ENCODE measurements at places on chromosomes 1 and 21.

DNA sequence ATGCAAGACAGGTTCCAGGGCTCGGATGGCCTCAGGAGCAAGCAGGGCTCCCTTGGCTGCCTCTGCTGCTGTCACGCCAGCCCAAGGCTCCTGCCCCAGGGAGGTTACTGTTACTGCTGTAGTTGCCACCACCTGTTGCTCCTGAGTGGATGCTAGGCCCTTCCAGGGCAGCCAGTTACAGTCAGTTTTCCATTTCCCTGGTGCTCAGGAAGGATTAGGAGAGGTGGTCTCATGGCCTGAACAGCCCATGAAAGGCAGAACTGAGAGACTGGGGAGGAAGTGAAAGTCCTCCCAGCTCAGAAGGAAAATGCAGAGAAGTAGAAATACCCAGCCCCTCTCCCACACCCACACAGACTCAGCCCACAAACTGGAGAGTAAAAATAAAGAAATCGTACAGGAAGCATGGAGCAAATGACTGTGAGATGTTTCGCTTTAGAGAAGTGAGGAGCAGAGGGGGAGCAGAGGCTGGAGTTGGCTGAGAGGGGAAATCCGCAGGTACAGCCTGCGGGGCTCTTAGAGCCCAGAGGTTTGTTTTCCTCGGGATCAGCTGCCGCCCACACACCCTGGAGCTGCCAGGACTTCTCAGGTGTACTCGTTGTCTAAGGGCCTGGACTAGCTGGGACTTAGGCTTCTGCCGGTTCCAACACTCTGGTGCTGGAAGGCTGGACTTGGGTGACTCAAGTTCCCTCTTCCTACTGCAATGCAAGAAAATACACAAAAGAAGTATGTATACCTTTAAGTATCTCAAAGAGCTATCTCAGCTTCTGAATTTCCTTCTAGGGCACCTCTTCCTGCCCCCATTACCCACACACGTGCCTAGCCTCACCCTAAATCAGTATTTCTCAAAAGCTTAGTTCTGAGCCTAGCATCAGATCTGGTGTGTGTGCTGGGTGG lies 2.3 kb downstream of the IL6R start:
- peak; percentile 45 for DNase-seq

DNA sequence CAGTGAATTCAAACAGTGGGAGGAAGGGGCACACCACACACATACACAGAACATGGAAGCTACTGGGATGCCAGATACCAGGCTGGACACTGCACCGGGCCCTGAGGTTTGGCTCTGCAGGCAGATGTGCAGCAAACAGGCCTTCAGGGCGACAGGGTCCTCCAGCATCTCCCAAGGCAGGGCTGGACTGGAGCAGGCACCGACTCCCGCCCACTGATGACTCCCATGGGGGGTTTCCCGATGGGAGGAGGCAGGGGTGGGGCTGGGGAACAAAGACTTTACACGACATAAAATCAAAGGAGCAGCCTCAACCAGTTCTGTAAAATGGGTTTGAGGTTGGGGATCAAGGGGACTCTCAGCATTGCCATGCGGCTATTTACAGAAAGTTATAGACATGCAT lies 118.1 kb downstream of the SYT2 start:
- no peak for DNase-seq

GRCh38 chr1:8197493-8198282 lies 120.2 kb upstream of the SLC45A1 start:
- DNase-seq: no peak

GRCh38 chr1:203284411-203285123 lies 20.8 kb upstream of the BTG2 start:
- DNase-seq: no peak

- no peak for DNase-seq
Observed at GRCh38 chr1:20716232-20716631, 1.6 kb downstream of the KIF17 start.

DNA sequence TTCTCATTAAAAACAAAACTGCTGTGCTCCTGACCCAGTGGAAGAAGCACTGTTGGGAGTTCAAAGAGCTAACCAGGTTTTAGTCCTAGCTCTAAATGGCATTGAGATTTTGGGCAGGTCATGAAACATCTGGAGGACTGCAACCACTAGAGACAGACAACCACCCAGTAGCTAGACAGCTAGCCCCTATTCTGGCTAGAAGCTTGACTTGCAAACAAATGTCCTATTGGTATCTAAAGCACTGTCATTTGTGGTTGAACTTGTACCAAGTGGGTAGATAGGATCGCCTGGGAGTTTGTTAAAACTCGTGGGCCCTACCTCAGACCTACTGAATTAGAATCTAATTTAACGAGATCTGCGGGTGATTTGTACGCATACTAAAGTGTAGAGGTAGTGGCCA lies 6.9 kb downstream of the RPL11 start:
- DNase-seq: no peak

DNA sequence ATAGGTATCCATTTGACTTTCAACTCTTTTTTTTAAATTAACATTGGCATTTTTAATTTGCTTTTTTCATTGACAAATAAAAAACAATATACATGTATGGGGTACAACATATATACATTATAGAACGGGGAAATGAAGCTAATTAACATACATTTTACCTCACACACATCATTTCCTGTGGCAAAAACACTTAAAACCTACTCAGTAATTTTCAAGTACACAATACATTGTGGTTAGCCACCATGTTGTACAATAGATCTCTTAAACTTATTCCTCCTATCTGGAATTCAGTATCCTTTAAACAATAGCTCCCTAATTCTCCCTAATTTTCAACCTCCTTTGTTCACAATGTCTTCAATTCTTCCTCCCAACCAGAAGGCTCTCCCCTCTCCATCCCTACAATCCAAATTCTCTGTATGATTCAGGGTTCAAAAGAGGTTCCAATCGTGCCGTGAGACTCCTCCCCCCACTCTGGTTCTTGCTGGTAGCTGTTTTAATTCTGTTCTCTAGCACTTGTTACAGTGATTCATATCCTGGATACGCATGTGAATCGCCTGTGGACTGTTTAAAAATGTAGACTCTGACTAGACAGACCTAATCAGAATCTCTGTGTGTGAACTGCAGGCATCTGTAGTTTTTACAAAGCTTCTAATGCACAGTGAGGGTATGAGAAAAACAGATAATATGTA lies 87.6 kb upstream of the DUSP10 start:
- DNase-seq: no peak

DNA sequence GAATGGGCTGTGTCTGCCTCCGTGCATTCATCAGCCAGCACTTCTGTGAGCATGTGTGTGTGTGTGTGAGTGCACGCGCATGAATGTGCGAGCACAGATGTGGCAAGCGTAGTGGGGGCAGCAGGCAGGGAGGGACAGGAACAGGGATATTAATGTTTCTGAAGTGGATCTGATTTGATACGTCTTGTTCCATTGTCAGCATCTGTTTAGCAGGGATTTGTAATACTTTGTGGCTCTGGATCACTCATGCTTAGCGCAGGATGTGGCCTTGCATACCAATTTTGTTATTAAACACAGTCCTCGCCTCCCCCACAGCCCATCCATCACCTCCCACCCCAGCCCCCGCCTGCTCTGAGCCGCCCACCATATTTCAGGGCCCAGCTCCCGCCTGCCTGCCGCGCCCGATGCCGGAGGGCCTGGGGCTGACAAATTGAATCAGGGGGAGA lies 52.4 kb downstream of the TMEM53 start:
- no peak for DNase-seq

DNA sequence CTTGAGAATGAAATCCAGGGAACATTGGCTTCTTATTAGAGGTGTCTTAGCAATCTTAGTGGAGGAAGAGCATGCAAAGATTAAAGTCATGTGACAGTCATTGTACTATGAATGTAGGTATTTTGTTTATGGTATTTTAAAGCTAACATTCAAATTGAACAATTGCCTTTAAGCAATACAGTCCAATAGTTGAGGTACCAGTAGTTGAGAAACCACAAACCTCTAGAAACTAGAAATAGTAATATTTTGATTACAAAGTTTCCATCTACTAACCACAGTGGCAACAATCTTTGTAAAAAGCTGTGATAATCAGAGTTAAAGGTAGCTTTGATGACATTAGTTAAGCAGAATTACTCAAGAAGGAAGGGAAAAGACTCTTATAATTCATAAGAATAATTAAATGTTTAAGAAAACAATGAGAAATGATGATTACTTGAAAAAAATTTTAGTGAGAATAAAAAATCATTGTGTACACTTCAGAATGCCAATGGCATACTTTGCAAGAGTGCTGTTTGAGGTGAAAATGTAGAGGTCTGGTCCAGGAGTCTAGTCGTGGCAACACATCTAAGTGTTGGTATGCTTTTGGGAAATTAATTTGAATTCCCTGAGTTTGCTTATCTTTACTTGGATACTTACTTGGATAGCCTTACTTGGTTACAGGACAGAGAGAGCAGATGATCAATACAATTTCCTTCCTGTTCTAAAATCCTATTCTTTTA lies 104.9 kb upstream of the PTGFR start:
- DNase-seq: no peak

DNA sequence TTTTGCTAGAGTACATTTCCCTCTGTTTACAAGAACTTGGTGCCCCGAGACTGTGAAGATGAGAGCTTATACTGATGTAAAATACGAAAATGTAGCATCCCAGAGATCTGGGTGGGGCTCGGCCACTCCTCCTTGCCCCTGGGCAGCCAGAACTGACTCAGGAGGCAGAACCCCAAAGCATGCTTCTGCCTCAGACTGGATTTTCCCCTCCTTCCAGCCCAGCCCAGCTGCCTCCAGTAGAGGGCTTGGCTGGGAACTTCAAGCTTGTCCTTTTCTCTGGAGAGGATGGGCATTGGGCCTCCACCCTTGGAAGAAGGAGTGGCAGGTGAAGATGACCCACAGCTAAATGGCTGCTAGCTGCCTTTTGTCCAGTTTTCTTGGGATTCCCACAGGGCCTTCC lies 24.3 kb upstream of the BTG2 start:
- no peak for DNase-seq

DNA sequence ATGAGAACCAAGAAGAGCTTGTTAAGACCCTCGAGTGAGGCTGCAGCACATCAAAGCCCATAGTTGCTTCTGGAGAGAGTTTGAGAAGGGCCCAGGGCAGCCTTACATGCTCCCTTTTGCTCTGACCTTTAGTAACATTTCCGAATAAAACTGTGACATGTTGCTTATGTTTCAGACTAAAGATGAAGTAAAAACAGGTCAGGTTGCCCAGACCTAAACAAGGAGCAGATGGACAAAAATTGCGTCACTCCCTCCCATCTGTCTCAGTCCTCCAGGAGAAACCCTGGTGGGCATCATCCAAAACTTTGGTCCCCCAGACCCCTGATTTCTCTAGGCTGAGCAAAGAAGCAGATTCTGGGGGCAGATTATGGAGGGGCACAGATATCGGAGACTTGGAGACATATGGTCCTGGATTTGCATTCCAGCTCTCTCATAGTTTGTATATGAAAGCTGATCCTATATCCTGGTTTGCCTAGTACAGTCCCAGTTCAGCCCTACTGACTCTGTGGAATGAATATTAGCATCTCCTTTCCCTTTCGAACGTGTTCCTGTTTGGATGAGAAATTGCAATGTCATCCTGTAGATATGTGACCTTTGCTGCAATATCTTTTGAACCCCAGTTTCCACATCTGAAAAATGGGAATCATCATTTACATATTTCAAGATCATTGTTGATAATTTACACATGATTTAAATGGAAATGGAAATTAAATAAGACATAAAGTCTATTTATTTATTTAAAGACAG lies 304.9 kb upstream of the USP24 start:
- DNase-seq: no peak

DNA sequence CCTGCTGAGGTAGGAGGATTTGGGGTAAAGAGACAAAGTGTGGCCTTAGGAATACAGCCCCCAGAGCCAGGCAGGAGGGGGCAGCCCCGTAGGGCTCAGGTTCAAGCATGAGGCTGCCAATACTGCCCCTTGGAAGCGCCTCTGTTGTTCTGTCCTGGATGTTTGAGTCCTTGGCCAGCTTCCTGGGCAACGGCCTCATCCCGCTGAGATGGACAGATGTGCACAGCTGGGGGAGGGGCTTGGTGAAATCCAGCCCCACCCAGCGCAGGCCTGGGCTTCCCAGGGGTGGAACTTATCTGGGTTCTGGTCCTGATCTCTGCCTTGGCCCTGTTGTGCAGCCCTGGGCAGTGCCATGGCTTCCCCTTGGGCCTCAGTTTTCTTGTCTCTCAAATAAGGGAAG lies 34.8 kb upstream of the MAN1C1 start:
- no peak for DNase-seq

DNA sequence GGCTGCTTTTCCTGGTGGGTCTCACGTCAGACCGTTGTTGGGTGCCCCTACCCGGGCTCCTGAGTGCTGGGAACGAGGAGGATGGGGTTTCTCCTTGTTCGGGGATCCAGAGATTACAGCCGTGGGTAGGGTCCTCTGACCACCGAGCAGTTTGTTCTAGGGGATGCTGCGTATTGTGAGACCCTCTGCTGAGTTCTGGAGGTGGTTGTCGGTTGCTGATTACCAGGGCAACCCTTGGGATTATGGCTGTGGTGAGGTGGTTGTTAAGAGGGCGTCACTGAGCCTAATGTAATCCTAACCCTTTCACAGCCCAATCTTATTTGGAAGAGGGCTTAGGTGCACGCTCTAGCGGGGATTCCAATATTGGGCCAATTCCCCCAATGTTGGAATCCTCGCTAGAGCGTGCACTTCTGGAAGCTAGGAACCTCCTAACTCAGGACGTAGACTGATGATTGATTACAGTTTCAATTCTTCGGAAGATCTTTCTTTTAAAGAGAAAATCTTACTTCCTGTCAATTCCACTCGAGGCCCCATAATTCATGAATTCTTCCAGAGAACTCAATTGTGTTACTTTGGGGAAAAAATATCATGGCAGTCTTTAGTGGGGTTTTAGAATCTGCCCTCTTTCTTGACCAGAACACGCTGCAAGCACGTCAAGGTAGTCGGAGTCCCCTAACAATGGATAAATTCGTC lies 483 bp downstream of the TCEANC2 start:
- no peak for DNase-seq

GRCh38 chr1:10544239-10544638 lies 69.5 kb downstream of the PEX14 start:
- no peak for DNase-seq

DNA sequence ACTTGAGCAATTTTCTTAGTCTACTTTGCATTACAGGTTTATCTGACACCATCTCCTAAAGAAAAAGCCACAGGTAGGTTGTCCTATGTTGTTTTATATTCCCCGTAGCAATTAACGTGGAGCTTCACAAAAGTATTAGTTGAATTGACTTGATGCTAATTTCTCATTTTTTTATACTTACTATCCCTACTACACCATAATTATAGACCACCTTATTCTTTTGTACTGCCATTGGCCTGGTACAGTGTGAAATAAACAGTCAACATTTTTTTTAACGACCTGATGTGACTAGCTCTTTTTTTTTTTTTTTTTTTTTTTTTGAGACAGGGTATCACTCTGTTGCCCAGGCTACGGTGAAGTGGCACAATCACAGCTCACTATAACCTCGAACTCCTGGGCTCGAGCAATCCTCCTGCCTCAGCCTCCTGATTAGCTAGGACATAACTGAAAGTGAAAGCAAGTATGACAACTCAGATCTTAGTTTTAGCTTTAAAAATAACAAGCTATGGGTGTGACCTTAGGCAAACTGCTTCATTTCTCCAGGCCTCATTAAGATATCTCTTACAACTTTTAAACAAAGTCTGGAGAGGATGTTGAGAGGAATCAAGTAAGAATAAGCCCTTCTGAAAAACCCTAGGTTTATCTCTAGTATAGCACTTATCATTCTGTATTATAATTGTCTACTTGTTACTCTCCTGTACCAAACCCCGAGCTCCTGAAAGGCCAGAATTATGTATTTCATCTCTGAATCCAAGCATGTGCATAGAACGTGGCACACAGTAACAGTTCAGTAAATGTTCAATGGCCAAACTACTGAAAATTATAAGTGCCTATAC lies 49.5 kb downstream of the LUZP1 start:
- no peak for DNase-seq

- DNase-seq: no peak
Observed at GRCh38 chr21:37263827-37264600, 3.1 kb downstream of the VPS26C start.

Data from activated T-cell treated with anti-CD3 and anti-CD28 coated beads for 4 hours (primary cell).